ENCODE measurements at places on chromosomes 7 and 10.

DNA sequence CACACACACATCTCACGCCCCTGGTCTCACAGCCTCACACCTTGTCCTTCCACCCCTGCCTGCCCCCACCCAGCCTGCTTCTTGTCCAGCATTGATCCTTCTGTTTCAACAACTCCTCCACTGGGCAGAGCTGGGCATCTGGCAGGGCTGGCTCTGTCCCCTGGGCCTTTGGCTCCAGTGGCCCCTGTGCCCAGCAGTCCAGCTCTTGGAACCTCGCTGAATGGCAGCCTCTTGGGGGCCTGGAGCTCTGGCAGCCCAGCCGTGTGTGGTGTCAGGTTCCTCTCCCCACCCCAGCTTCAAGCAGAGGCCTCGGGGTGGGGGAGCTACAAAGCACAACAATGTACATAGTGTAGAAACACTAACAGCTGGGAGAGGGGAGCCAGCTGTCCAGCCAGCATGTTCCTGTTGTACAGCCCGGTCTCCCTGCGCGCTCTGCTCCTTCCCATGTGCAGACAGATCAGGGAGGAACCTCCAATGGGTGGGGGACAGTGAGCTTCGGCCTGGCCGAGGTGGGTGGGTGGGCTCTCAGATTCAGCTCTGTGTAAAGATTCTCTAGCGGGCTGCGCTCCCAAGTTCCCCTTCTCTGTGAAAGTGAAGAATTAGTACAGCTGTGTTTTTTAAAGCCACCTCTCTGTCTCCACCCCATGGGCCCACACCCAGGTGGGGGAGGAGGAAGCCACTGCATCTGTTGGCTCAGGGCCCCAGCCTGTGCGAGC lies 19.4 kb downstream of the ZMIZ2 start:
- no peak for DNase-seq

GRCh38 chr10:119308551-119309422 lies 101.4 kb downstream of the GRK5 start:
- DNase-seq: no peak

GRCh38 chr7:52826515-52827265 lies 208.7 kb upstream of the POM121L12 start:
- no peak for DNase-seq

DNA sequence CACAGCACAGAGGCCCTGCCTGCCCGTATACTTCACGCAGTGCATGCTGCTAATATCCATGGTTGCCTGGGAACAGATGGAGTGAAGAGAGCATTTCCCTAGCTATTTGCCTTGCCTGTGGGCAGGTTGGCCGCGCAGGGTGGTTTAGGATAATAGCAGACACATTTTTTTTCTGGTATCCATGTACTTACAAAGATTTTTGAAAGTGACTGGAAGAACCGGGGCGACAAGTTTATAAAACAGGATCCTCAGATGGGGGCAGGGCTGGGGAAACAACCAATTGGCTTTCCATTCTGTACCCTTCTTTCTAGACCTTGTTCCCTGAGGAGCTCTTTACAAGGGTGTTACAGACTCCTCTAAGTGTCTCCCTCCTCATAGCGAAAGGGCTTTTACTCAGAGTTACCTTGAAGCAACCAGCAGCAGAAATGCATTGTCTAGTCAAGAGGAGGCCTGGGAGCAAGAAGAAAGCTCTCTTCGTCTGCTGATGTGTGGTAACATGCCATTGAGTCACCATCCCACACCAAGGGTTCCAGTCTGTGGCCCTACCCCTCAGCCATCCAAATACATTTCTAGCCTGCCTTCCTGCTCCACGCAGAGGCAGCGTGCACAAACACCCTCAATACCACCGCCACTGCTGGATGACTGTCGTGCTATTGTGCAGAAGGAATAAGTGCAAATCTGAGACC lies 31.5 kb downstream of the MTURN start:
- no peak for DNase-seq

- DNase-seq: peak; percentile 62
Measured at GRCh38 chr10:119650692-119651513, at the start of gene BAG3. BAG3 (plus strand) TSS chr10:119651380; CDS start chr10:119651676, 296 bp downstream.

DNA sequence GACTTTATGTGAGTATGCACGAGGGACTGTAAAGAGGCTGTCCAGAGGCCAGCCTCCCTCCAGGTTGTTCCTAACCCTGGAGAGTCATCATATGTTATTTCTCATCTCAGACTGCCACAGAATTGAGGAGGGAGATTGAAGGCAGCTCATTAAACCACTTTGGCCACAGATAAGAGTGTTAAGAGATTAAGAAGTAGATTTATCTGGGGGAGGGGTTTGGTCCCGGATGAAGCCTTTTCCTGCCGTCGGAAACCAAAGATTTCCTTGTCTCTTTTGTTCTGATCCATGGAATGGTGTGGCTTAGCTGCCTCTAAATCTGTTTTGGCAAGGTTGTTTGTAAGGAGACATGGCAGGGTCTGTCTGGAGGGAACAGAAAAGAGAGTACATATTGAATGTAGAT lies 338.8 kb downstream of the AUTS2 start:
- no peak for DNase-seq
